ENCODE measurements at places on chromosomes 2 and 18.

DNA sequence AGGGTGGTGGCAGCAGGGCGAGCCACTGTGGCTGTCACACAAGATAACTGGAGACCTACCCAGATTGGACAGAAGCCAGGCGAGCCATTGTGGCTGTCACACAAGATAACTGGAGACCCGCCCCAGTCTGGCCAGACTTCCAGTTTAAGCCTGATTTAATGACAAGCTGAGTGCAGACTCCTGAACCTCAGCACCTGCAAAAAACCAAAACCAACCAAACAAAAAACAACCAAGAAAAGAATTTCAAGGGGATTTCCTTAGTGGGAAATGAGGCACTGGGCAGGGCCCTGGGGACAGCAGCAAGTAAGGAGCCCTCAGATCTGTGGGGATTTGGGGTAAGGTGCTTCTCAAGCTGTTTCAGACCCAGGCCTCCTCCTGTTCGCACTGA is 95.2 kb upstream of the BOD1L2 start:
- no peak for DNase-seq

DNA sequence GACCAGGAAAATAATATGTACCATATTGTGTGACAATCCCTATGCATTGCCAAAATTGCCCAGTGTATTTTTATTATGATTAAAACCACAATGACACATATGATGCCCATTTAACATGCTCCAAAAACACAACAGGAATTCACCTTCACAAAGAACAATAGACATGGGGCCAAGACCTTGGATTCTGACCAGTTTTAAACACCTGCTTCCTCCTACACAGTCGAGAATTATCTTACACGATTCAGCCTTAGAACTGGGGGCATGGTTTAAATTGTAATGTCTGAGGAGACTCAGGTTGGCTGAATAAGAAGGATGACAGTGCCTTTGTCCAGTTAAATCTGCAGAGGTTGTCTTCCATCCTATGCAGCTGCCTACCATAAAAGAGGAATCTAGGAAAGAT is 212.7 kb downstream of the PLCL1 start:
- no peak for DNase-seq

DNA sequence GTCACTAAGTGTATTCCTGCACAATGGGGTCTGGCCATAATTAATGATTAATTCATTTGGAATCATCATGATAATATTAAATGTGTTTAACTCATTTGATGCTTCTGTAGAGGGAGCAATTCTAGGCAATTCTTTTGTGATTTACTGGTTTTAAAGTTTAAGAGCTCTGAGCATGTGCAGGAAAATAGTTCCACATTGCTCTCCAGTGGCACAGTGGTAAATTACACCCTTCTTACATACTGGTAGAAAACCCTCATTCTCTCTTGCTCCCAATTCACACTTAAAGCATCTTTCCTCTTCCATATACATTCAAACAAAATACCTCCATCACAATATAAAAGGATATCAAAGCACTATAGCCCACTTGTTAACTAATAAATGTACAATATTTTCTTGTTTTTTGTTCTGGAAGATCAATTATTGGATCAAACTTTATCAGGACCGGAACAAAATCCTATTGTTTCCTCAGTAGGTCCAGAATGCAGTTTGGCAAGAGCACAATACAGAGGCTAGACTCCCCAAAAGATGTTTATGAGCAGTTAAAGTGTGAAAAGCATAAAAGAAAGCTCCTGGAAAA is 844.3 kb downstream of the MBD2 start:
- DNase-seq, result peak; percentile 36

- no peak for DNase-seq
Observed at GRCh38 chr18:56997200-56997599, 149.7 kb upstream of the BOD1L2 start.

- no peak for DNase-seq
Observed at GRCh38 chr2:237869343-237870102, 10.1 kb downstream of the RAMP1 start.

DNA sequence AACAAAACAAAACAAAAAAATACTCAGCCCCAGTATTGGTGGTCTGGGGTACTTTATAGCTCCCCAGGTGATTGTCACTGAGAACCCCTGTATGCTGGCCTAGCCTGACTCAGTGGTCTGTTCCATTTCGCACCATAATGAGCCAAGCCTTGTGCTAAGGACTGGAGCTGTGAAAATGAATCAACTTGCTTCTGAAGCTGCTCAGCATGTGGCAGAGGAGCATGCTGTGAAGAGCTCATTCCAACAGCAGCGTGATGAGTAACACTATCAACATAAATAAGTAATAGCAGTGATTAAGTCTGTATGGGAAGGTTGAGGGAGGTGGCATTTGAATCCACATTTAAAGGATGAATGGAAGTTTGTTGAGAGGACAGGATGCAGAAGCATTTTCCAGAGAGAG is 67.2 kb upstream of the ATL2 start:
- peak; percentile 70 for DNase-seq

- peak; percentile 97 for DNase-seq
Observed at GRCh38 chr18:6741232-6741663, 11.7 kb downstream of the ARHGAP28 start.

All from iris pigment epithelial cell (primary cell).